ENCODE measurements at places on chromosomes 5 and 9.
A peak's percentile ranks its signal among the peaks of the same experiment; 100 is the strongest.

- no peak for DNase-seq
Measured at GRCh38 chr5:176350416-176350815, 11.1 kb downstream of the KIAA1191 start.

DNA sequence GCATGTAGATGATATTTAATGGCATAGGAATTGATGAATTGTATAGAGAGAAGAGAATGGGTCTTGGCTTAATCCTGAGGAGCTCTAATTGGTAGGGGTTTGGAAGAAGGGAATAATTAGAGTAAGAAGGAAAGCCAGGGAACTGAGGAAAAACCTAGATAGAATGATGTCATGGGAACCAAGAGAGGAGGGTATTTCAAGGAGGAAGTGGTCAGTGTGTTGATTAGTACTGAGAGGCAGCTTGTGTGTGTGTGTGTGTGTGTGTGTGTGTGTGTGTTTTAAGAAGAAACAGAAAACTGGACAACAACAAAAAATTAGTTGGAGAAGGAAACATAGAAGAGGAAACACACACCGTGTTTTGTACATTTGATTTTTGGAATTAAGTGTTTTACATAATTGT is 42.8 kb downstream of the MAST4 start:
- DNase-seq = no peak

- no peak for DNase-seq
Measured at GRCh38 chr5:106510321-106510720, 1160.4 kb downstream of the EFNA5 start.

DNA sequence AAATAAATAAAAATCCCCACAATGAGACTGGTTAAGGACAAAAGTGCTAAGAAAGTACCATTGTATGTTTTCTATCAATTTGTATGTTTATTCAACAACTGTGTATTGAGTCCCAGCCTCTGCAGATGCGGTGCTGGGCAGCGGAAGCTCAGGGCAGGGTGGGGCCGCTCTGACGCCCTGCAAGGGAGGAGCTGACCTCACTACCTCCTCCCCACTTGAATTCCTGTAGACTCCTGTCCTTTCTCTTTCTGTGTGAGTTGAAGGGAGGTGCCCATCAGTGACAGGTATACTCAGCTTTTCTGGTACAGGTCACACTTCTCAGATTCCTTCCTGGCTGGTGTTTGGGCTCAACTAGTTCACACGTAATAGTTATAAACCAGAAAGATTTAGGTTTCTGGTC is 27.0 kb downstream of the ANGPTL2 start:
- DNase-seq = no peak

- peak; percentile 61 for DNase-seq
Measured at GRCh38 chr9:131678499-131679111, 61.3 kb downstream of the RAPGEF1 start.
